ENCODE measurements at places on chromosomes 3 and 15. TPM values are rescaled to one million over a fixed set of nuclear protein-coding genes. Genes with fewer than 3 reads are reported as not detected.

GRCh38 chr15:42385980-42386700 is 26.8 kb downstream of the CAPN3 start:
- no peak for DNase-seq

DNA sequence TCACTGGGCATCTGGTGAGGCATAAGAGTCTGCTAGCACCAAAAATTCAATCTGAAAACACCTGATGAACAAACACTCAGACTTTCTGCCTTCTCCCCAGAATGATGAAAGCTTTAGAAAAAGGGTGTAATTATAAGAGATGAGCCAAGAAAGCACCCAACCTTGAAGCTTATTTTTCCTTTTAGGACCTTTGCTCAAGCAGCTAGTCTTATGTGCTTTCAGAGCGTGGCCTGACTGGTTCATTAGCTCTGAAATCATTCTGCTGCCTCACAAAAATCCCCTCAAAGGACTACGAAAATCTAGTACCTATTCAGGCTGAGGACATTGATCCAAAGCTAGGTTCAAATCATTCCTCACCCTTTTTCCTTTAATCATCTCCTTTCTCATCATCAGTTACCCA is 662.3 kb downstream of the MAGI1 start:
- DNase-seq, result no peak

AP4E1 gene
- total RNA-seq, result 14.1 TPM

ISLR gene
- not detected for total RNA-seq

All from activated CD4-positive, alpha-beta T cell treated with anti-CD3 and anti-CD28 coated beads, Interleukin-2, amount 10 ng/mL, durations not matched to agents 7 days and 5 days (primary cell).